SK-N-DZ (cell line): ENCODE measurements at places on chromosomes 11 and 22.

- DNase-seq, result no peak
Measured at GRCh38 chr22:36744791-36745190, 31.1 kb downstream of the IFT27 start.

DNA sequence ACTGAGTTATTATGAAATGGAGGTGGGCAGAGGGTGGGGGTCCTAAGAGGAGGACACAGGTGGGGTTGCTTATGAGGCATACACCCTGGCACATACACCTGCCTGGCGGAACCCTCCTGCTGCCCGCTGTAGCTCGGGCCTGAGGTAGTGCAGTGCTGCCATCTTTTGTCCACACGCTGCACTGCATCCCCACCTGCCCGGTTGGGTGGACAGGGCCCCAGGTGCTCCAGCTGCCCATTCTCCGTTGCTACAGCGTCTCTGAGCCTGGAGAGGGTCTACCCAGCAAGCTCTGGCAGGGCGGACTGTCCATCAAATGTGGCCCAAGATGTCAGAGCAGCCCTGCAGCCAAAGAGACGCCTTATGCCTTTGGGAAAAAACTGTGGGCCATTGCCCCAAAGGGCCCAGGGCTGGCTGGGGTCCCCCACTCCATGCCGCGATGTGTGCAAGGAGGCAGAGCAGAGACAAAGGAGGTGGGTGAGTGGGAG is 131.2 kb downstream of the BUD13 start:
- DNase-seq, result peak; percentile 7

DNA sequence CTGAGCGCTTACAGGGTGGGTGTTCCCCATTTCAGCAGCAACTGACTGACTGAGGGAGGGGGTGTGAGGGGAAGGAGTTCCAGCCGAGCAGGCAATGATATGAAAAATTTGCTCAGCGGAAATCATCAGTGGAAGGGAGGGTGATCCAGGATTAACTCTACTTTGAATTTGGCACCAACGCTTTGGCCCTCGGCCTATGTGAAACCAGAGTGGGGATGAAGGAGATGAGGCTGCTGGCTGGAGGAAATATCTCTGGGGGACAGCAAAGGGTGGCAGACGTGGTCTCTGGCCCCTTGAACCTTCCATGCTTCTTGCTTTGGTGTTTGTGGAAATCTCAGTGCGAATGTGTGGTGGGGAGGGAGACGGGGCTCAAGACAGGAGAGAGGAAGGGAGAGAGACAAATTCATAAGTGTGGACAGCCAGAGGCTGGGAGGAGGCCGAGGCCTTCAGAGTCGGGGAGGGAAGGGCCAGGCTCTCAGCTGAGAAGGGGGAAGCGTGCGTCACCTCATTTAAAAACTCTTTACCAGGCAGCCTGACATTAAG is 83.6 kb downstream of the FDX1 start:
- no peak for DNase-seq

DNA sequence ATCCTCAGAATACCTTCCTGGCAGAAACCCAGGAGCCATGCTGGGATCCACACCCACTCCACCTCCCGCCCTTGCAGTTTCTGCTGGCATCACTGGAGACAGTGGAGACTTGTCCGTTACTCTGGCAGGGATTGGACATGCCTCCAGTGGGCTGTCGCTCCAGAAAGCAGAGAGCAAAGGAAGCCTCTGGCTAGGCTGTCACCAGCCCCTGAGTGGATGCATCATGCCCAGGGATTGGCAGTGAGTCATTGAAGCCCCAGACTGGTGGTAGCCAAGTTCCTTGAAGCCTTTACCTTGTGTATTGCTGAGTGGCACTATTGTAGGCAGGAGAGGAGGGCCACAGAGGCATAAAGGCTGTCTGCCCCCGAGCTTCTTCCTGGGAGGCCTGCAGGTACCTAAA is 34.8 kb upstream of the E2F8 start:
- no peak for DNase-seq

- DNase-seq, result peak; percentile 9
Measured at GRCh38 chr11:31366795-31367194, 2.7 kb downstream of the DCDC1 start.

GRCh38 chr22:37657590-37658132 is 862 bp upstream of the PDXP start:
- DNase-seq, result no peak

- DNase-seq, result no peak
Measured at GRCh38 chr11:103681855-103682254, 354.6 kb upstream of the DDI1 start.

DNA sequence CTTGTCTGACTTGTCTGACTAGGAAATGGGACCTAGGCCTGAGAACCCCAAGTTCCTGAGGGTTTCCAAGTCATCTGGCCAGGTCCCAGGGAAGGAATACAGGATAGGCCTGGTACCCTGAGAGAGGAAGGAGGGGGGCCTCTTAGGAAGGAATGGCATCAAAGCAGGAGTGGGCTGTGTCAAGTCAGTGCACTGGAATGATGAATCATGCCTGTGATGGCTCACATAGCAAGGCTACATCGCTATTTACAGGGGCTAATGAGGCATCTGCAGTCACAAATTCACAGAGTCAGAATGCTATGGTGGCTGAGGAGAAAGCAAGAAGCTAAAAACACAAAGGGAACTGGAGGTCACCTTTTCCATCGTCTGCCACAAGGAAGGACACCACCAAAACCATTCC is 247.3 kb downstream of the NXPE2 start:
- no peak for DNase-seq

DNA sequence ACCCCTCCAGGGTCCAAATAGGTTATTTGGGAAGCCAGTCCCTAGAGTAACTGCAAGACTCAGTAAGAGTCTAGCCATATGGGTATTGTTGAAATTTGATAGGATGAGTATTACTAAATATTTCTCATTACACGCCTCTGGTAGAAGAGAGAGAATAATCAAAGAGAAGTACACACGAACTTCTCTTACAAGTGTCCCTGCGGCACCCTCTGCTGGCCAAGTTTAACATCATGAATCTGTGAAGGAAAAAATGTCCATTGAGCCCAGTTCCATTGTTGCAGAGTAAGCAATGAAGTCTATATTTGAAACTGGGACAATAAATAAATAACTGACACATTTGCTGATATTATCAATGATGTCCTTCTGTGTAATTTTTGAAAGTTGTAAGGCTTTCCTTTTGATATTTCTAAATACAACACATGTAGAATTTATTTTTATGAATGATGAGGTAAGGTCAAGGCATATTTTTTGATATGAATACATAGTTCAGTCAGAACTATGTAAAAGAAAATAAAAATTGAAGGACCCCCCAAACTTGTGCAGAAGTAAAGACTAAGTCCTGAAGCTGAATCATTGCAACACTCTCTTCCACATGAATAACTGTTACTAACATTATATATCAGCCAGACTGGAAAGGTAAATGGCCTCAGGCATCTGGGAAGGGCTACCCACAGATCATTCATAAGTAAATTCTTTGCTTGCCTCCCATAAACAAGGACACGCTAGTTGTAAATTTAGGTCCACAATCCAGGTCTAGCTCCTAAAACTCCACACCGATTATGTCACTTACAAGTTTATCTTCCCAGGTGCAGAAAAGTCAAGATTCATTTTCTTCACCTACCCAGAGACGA is 10.0 kb downstream of the OR51L1 start:
- DNase-seq, result peak; percentile 34

GRCh38 chr11:18012122-18012905 is 533 bp downstream of the SERGEF start:
- DNase-seq, result peak; percentile 67

DNA sequence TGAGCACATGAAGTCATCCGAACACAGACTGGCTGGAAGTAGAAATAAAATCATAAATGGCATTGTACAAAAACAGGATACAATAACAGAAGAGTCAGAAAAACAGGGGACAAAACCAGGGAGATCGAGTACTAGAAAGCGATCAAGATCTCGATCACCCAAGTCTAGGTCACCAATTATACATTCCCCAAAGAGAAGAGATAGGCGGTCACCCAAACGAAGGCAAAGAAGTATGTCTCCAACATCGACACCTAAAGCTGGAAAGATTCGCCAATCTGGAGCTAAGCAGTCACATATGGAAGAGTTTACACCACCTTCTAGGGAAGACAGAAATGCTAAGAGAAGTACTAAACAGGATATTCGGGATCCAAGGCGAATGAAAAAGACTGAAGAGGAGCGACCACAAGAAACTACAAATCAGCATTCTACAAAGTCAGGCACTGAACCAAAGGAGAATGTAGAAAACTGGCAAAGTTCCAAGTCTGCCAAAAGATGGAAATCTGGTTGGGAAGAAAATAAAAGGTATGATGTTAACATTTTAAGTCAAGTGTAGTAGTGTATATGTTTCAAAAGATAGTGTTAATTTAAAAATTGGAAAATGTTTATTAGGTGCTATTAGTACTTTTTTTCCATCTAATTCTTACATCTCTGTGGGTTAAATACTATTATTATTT is 9.4 kb downstream of the PCF11 start:
- no peak for DNase-seq

DNA sequence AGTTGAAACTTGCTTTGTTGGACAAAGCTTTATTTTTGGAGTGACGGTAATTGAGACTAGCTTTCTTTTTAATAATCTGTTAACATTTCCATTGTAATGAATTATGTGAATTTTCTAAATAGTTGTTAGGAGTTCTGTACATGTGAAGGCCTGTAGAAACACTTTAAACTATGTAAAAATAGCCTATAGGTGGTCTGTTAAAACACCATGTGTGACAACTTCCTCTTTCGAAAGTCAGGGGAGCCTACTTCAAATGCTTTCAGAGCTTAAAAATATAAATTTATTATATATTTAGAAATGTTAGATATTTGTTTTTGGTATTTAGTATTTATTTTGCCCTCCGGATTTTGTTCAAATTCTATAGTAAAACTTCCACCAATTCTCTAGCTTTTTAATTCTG is 28.7 kb downstream of the DDIAS start:
- no peak for DNase-seq

GRCh38 chr22:27370269-27370668 is 431.3 kb downstream of the MN1 start:
- DNase-seq, result no peak

- no peak for DNase-seq
Measured at GRCh38 chr11:119608201-119608600, 120.8 kb downstream of the NECTIN1 start.

DNA sequence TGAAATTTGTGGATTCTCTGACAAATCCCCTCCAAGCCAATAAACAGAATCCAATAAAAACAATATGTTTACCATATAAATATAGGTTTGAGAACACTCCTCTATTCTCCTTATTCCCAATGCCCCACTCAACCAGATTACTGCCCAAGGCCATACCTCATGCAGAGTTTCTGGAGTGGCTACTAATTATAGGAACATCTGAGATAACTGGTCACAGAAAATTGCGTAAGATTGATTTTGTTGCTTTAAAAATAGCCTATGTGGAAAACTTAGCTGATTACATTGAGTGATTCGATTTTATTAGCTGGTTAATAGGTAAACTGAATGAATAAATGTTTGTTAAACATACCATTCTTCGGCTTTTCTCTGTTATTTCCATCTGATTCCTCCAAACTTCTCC is 48.0 kb downstream of the ME3 start:
- DNase-seq, result no peak

DNA sequence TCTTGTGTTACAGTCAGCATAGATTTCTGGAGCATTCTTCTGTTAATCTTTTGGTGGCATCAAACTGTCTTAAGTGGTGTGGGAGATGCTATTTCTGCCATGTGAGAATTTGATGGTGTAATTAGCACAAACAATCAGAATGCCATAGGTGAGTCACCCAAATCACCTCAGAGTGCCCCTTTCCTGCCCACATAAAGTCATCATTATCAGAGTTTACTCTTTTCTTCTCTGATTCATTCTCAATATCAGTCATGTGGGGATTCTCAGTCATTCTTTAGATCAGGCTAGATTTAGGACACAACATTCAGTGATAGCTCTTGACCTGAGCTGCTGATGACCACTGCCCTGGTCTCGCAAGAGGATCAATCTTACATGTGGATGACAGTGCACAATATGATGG is 23.7 kb upstream of the MS4A6A start:
- no peak for DNase-seq

DNA sequence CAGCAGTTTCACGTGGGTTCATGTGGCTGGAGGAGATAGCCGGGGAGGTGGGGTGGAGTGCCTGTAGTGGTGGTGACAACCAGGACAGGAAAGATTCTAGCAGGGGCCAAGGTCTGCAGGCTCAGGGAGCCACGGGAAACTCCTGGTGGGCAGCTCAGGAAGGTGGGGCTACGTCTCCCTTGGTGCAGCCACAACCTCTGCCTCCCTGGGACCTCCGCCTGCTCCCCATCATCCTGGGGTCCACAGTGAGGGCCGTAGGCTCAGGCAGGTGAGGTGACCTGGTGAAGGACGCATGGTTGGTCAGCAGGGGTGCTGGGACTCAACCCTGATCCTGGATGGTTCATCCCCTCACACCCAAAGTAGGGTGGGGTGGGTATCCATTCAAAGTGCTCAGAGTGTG is 524.1 kb downstream of the TBC1D22A start:
- DNase-seq, result no peak

DNA sequence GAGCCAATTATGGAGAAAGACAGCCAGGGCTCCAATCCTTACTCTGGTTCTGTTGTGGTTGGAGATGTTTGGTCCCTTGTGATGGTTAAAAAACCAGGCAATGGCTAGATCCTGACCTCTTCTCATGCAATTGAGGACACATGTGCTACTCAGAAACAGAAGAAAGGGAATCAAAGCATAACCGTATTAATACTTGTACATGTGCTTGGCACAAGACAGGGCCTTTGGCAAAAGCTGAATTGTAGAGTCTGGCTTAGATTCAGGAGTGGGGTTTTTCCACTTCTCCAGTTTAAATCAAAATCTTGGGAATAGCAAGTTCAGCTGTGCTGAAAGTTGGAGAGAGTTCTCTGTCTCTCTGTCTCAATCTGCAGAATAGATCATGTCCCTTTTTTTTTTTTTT is 80.1 kb upstream of the E2F8 start:
- DNase-seq, result no peak

DNA sequence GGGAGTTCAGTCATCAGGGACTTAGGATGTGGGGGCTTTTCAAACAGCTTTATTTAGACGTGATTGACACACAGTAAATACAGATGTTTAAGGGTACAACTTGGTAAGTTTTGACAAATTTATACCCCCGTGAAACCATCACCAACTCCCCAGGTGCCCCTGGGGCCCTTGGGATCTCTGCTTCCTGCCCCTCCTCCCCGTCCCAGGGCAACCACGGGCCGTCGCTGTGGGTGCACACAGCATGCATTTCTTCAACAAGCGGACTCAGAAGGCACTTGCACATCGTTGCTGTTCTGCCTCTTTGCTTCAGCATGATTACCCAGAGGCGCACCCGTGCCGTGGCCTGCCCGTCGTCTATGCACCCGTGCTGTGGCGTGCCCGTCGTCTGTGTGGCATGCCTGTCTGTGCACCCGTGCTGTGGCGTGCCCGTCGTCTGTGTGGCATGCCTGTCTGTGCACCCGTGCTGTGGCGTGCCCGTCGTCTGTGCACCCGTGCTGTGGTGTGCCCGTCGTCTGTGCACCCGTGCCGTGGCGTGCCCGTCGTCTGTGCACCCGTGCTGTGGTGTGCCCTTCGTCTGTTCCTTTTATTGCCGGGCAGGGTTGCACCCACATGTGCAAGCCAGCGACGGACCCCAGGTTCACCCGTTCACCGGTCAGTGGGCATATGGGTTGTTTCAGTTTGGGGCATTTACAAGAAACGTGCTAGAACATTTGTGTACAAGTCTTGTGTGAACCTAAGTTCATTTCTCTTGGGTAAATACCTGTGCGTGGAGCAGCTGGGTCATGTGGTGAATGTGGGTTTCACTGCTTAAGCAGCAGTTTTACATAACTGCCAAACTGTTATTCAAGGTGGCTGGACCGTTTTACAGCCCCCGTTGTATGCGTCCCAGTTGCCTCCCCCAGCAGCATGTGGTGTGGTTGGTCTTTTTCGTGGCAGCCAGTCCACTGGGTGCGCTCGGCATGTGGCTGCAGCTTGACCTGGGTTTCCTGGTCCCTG is 8.3 kb downstream of the CD81 start:
- DNase-seq, result no peak
